ENCODE measurements at places on chromosomes 1 and 21.

DNA sequence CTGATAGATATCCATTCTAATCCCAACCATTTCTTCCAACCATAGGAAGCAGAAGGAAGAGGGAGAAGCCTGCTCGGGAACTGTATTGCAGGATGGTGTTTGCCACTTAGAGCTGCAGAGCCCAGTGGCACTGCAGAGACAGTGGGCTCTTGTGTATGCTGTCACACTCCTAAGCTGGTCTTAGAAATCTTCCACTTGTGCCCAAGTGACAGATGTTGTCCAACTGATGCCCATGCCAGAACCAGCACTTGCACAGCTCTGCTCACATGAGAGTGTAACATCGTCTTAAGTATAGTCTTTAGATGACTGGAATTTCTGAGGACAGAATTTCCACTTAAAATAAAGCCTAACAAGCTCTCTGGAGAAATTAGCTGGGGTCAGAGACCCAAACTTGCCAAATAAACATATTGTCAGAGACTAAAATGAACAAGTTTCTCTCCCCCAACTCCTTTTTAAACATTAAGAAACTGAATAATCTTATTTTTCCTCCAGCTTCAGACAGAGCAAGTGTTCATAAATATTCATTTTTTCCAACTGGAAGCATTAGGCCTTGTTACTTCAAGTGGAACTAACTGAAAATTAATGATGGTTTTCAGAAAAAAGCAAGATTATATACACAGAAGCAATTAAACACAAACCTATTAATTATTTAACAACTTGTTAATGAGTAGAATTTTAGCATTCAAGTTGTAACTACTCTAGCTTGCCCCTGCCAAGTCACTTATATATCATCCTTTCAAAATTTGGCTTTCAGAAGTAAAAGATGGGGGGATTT, 577.3 kb downstream of the AJAP1 start:
- no peak for DNase-seq

DNA sequence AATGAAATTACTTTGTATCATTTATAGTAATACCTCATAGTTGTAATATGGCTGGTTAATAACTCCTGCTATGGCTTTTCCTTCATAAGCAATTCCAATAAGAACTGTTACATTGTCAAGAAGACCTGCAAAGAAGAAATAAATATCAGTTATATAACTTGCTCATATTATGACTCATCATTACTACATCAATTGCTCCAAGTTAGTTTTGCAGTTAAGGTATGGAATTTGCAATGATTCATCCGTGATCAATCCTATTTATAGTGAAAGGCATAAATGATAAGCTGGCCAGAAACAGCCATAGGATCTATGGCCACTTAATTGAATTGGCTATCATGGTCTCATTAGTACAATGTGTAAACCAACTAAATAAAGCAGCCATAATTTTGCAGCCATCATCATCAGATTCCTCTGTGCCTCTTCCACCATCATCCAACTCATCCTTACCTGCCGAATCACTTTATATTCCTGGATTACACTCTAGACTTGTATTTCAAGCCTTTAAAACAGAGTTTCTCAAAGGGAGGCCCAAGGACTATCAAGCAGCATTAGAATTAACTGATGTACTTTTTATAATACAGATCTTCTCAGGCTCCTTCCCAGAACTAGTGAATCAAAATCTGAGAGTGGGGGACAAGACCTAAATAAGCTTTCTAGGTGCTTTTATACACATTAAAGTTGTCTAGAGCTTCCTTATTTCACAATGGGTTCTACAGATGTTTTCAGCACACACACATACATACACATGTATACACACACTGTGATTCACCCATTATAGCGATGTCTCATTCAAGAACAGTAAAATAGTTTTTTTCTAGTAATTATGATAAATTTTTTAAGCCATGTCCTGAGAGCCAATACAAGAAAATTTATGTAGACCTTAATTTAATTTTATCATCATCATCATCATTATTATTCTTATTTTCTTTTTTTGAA, 21.2 kb upstream of the EPRS1 start:
- no peak for DNase-seq

DNA sequence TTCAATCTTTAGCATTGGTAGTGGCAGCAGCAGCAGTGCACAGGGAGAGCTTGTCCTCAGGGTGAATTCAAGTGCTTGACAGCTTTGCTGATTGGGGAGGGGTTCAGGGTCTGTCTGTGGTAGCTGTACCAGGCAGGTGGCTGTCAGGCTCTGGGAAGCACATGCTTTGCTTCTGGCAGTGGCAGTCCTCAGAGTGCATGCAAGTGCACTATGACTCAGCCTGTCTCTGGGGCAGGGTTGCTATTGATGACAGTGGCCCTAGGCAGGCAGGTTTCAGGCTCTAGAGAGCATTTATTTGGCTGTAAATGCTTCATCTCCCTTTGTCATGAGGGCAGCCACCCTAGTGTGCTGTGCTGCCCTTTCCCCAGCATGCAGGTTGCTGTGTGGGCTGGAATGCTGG, 251.9 kb upstream of the LRRC7 start:
- no peak for DNase-seq

DNA sequence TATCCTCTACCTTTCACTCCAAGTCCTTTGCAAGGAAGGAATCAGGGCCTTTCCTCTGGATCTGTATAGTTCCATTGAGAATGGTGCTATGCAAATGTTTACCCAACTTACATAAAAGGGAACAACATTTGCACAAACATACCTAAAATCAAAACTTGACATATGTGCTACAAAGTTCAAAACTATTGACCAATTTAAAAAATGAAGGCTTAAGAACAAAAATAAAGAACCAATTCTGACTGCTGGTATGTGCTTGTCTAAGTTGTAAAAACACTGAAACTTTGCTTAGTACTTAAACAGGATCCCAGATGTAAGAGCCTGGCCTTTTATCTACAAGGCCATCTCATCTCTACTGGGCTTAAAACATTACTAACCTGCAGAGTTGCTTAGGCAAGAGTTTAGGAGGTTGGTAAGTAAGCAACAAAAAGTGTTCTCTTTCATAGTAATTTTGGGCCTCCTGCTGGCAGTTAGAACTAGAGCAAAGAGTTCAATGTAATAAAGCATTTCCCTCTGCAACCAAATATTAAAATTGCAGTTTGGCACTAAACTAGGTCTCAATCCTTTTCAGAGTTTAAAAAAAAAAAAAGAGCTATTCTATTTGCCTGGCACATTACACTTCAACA, 2.0 kb downstream of the SCMH1 start:
- peak; percentile 32 for DNase-seq

GRCh38 chr1:47624531-47624930, 186.7 kb downstream of the FOXD2 start:
- DNase-seq, result peak; percentile 50

All from NCI-H2171 treated with DMSO at 0.1 percent for 48 hours (cell line).